EL (cell line): ENCODE measurements at places on chromosomes 6 and 20.

DNA sequence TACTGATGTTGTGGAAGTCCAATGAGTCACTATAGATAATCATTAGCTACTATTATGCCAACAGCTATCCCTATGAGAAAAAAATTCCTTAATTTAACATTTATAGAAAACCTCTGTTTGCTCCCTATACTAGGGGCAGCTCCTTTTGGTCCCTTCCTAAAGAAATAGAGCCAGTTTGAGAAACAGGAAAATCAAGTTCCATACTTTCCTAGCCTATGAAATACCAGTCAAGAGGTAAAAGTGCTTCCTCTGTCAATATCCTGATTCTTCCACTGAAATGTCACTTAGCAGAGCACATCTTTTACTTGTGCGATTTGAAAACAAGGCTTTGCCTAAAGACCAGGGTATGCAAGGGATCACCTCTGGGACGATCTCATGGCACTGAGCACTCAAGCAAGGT is 14.5 kb upstream of the TRIM39 start:
- no peak for DNase-seq

GRCh38 chr20:11522366-11522741 is 395.3 kb upstream of the BTBD3 start:
- DNase-seq: no peak

GRCh38 chr20:45368221-45368980 is 5.4 kb downstream of the SYS1 start:
- no peak for DNase-seq

DNA sequence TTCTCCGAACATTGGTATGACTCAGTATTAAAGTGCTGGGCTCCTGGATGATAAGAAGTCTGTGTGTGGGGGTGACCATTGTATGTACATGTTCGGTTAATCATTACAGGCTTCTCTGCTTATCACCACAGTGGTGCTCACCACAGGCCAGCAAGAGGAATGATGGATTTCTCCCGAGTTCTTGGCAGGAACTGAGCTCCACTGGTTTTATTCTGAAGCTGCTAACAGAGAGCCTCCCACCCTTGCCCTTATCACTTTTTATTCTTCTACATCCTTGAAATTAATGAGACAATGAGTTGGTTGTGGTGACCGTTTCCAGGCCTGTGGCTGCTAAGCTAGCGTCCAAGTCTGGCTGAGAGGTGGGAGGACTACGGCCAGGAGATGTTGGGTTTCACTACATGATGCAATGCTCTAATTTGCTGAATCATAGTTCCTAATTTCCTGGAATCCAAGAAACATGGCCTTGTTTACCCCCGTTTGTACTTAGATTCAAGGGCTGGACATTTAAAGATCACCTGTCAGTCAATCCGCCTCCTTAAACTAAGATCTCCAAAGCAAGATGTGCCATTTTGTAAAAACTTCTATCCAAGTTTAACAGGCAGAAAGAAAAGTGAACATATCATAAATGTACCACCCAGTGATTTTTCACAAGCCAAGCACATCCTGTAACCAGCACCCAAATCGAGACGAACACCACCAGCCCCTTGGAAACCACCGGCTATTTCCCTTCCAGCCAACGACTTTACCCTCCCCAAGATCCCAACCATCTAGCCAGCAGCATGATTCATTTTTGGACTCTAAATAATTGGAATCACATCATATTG is 172.5 kb downstream of the FOXA2 start:
- no peak for DNase-seq

GRCh38 chr6:116386581-116387299 is 16.0 kb downstream of the DSE start:
- peak; percentile 83 for DNase-seq

DNA sequence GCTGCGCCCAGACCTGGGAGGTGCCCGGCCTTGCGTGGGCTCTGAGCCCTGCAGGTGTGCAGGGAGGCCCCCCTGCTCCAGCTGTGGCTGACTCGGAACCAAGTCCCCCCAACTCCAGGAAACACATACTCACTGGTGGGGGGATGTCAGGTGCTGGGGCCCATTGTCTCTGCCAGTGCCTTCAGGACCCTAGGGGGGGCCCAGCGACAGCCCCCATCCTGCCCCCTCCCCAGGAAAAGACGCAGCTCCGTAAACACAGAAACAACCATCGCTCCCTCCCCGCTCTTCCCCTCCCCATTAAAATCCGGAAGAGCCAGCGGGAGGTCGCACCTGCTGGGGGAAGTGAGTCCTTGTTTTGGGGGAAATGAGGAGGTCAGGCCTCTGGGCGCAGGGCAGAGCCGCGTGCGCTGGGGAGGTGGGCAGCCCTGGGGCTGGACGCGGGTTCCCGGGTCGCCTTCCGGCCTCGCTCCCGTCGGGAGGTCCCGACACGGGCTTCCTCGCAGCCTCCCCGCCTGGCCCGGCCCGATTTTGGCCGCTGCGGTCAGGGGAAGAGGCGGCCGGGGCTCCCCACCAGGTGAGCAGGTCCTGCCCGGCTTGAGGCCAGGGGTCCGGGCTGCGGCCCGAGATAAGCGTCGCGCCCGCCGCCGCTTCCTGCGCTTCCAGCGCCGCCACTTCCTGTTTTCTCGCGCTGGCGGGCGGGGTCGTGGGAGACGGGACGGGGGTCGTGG is 6.2 kb downstream of the C20orf204 start:
- DNase-seq: no peak

- peak; percentile 40 for DNase-seq
Measured at GRCh38 chr20:5448449-5449118, 131.8 kb upstream of the PROKR2 start.

DNA sequence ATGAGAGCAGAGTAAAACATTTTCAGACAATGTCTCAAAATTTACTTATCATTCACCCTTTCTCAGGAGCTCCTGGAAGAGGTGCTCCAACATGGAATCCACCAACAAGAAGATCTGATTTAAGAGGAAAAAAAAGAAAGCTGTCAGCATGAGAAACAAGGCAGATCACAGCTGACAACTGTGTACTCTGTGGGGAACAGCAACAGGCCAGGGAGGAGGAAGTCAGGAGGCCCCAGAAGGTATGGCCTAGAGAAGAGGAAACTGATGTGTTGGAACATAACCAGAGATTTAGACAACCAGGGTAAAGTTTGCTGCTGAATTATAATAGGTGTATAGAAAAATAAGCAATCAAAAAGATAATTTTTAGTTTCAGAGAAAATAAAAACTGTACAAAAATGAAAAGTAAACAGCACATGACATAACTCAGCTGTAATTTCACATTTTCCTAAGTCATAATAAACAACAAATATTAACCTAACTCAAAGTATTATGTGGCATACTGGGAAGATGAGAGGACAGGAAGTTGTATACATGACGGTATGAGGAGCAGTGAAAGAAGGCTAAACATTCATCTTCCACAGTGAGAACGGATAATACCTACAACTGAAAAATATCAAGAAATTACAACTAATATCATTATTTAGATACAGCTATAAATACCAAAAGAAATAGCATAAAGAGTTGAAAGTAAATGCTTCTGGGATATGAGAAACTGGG is 113.6 kb upstream of the EMILIN3 start:
- DNase-seq: no peak

DNA sequence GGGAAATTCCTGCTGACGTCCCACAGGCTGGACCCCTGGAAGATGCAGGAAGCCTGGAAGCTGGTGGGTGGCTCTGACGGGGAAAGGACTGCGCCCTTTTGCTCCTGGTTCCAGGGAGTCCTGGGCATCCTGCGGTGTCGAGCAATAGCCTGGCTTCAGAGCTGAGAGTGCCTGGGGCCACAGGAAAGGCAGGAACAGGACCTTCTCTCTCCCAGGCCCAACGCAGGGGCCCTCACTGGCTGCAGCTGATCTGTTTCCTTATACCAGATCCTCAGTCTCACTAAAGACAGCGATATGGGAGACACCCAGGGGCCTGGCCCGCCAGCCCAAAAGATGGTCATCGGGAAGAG is 1.4 kb downstream of the B3GALT4 start:
- no peak for DNase-seq

GRCh38 chr6:22043284-22043962 is 253.4 kb downstream of the PRL start:
- no peak for DNase-seq

- DNase-seq: peak; percentile 10
Measured at GRCh38 chr20:54044156-54044555, 26.2 kb downstream of the BCAS1 start.

GRCh38 chr6:75480425-75480824 is 13.2 kb downstream of the FILIP1 start:
- peak; percentile 41 for DNase-seq

DNA sequence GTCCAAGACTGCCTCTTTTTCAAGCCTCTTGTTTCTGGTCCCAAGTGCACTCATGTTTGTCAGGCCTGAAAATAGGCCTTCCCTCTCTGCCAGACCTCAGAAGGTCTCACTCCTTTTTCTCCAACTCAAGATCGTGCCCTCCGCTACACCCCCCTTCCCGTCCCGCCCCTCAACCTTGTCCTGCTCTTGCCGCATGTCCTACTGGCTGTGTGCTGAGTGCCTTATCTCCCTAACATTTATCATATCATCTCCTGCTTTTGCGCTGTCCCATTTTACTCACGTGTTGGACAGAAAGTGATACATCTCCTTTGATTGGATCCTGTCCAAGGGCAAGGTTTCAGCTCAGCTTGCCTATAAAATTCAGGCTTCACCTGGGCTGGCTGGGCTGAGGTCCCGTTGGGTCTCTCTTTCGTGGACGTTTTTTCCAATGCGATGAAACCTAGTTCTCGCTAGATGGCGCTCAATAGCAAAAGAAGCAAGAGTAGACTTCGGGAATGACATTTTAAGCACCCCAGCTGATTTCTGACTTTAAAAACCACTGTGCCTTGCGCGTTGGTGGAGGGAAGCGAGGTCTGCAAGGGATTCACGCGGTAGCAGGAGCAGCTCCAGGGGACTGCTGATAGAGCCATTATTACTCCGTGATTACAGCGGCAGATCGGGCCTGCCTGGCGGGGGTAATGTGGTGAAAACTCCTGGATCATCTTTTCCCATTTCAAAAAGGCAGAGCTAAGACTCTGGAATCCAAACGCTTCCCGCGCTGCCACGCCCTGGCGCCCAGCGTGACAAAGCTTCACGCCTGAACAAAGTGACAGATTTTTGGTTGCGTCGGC is 137.6 kb downstream of the IMPG1 start:
- DNase-seq: peak; percentile 81

GRCh38 chr6:43016943-43017334 is 2.9 kb downstream of the KLHDC3 start:
- DNase-seq: no peak

- peak; percentile 84 for DNase-seq
Measured at GRCh38 chr6:72464791-72465691, 156.8 kb upstream of the KCNQ5 start.

- peak; percentile 11 for DNase-seq
Measured at GRCh38 chr6:16836144-16836981, 75.1 kb upstream of the ATXN1 start.

GRCh38 chr6:54404791-54405190 is 96.5 kb downstream of the TINAG start:
- DNase-seq: no peak

GRCh38 chr6:40848038-40848437 is 191.0 kb downstream of the UNC5CL start:
- DNase-seq: peak; percentile 8

- no peak for DNase-seq
Measured at GRCh38 chr6:13428583-13429405, 58.6 kb downstream of the GFOD1 start.

GRCh38 chr6:159098636-159099106 is 53.9 kb upstream of the TAGAP start:
- DNase-seq: no peak
